ENCODE measurements at places on chromosomes 1 and 21. TPM values are rescaled to one million over a fixed set of nuclear protein-coding genes. Genes with fewer than 3 reads are reported as not detected.

Gene MNDA
- 0.88 TPM for total RNA-seq

Gene MYBPH
- not detected for total RNA-seq

Gene CR1L
- not detected for total RNA-seq

Gene HTR6
- total RNA-seq = 2.2 TPM

Gene RPS6KA1
- 29.6 TPM for total RNA-seq

Gene TMOD4
- not detected for total RNA-seq

GRCh38 chr1:41277371-41277975 is 35.4 kb upstream of the SCMH1 start:
- DNase-seq = no peak

GRCh38 chr21:29334717-29335428 is 36.2 kb downstream of the BACH1 start:
- no peak for DNase-seq

GRCh38 chr1:45892068-45892785 is 88.8 kb downstream of the MAST2 start:
- DNase-seq = no peak

DNA sequence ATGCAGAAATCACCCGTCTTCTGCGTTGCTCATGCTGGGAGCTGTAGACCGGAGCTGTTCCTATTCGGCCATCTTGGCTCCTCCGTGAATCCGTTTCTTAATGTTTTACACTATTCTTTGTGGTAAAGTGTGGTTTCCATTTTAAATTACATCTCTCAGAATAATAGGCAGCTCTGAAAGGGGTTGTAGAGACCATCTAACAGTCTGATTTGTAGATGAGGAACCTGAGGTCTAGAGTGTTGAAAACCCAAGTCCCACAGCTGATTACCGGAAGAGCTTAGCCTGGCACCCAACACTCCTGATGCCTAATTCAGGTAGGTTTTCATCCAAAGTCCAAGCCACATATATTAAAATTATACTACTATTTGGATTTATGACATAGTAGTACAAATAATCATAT is 144.0 kb downstream of the LEPR start:
- DNase-seq = no peak

DNA sequence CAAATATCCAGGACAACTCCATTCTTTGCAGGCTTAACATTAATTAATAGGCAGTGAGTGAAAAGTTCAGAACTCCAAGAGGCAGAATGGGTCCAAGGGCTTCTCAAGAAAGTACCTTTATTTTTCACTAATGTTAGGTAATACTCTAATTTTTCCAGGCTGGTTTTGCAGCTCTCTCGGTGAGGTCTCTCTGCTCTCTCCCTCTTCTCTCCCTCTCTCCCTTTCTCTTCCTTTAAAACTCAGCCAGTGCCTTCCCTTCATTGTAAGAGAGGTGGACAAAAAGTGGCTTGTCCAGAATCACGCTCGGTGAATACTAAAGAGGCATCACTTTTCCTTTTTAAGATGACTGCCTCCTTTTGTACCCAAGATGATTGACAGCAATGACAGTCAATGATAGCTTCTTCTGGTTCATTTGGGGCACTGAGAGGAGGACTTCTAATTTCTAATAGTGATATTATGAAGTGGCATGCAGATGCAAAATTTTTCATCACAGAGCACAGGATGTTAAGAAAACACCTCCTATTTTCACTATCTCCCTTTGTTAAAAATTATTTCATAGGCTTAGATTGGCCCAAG is 1.3 kb upstream of the CHI3L1 start:
- DNase-seq = no peak

DNA sequence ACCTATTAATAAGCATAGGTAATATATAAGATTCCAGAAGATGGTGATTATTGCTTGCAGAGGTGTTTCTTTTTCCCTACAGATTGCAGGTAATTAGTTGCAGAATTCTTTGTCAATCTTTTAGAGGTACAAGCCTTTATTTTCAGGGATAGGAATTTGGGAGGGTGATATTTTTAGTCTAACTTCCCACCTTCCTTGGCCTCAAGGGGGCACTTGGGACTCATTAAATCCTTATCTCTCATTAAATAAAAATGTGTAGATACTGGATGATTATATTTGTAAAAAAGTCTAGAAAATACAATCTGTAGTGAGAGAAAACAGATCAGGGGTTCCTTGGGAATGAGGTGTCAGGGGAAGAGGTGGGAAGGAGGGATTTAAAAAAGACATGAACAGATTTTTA is 179.2 kb downstream of the PATJ start:
- no peak for DNase-seq

GRCh38 chr1:220970311-220970710 is 91.1 kb downstream of the HLX start:
- DNase-seq = no peak
